ENCODE measurements at places on chromosomes 3 and 15.

- DNase-seq, result peak; percentile 55
These were observed 20.9 kb downstream of the TRPM1 start for GRCh38 chr15:31080591-31081014.

DNA sequence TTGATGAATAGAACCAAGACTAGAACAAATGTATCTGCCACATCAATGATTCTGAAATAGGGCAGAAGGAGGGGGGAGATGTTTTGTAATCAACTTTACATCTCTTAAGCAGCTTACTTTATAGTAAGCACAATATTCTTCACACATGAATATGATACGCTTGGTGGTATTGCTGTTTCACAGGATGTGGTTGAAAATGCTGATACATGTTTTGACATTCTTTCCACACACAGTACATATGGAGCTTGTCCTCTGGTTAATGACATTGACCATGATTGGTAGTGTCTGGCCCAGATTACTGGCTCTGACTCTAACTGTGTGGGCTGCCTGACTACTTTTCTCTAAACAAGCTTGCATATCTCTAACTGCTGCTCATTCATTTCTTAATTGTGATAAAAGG is 168.9 kb downstream of the KLHL25 start:
- DNase-seq, result peak; percentile 27

- DNase-seq, result no peak
These were observed 41.8 kb downstream of the LEKR1 start for GRCh38 chr3:156867920-156868319.

DNA sequence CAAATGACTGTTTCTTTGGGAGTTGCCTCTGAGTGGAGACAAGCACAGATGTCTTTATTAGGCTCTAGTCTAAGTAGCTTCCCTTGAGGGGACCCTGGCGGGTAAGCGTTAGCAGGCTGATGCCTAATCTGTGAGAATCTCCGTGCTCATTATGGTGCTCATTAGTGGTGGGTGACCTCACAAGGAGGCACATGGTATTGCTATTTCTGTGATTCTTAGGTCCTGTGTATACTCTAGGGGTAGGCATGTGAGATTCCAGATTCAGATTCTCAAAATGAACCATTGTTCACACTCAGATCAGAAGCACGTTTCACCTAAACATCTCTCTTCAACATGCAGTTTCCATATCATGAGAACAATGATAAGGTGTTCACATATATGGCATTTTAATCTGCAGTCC is 809.7 kb downstream of the NR2F2 start:
- DNase-seq, result no peak

GRCh38 chr15:91974321-91974720 is 120.8 kb downstream of the SLCO3A1 start:
- no peak for DNase-seq

- no peak for DNase-seq
These were observed 604.9 kb upstream of the KCNMB2 start for GRCh38 chr3:177931346-177931745.

GRCh38 chr3:33083958-33084357 is 13.0 kb downstream of the GLB1 start:
- DNase-seq, result no peak

GRCh38 chr15:59993950-59994401 is 10.1 kb upstream of the FOXB1 start:
- no peak for DNase-seq

- DNase-seq, result no peak
These were observed 307.7 kb upstream of the SEMA6D start for GRCh38 chr15:47409600-47409999.

DNA sequence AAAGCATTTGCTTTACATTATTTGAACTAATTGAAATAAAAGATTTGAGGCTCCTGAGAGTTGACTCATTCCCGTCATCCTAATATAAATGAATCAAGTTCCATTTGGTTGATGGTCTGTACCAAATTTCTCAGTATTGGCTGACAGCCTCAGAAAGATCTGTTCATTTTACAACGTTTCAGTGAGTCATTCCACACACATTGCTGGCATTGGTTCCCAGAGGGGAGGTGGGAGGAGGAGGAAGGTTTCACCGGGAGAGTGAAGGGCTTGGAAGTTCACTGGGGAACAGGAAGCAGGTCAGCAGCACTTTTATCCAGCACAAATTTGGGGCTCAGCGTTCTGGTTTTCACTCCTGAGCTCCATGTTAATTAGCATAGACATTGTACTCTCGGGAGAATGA is 176.7 kb upstream of the CADPS start:
- no peak for DNase-seq

DNA sequence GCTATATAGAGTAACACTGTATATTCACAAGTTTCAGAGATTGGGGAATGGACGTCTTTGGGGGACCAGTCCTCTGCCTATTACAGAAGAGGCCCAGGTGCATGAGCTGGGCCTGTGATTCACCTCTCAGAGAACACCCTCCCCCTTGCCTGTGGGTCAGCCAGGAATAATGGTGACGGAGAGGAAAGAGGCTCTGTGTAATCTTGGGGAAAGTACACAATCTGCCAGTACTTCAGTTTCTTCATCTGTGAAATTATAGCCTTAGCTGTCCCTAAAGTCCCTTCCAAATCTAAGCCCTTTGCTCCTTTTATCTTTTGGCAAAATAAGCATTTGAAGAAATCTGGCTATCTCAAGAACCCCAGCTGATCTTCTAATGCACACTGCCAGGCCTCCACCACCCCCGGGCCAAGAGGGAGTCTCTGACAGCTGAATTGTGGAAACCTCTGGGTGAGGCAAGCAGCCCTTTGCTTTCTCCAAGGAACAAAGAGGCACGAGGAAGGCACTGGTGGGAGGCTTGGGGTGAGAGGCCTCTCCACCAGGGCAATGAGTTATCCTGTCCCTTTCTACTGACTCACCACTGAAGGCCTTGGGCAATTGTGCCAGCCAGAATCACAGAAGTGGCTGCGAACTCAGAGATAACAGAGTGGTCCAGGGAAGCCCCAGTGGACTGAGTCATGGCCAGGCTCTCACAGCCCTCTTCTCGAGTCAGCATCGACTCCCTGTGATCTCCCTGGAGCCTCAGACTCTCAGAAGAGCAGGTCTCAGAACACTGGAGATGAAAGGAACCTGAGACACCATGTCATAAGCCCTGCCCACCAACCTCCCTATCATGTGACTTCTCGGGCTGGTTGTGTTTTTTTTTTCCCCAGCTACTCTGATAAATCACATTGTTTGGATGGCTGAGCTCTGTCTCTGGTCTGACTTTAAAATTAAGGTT is 31.8 kb downstream of the CCNL1 start:
- peak; percentile 79 for DNase-seq

GRCh38 chr15:70114221-70114620 is 16.5 kb upstream of the TLE3 start:
- no peak for DNase-seq

GRCh38 chr3:98592345-98592935 is 971 bp downstream of the CPOX start:
- DNase-seq, result no peak

GRCh38 chr3:98583766-98584165 is 9.6 kb downstream of the CPOX start:
- DNase-seq, result no peak

GRCh38 chr3:8311321-8311720 is 190.3 kb upstream of the LMCD1 start:
- DNase-seq, result no peak

GRCh38 chr3:135513106-135514059 is 452.1 kb upstream of the PPP2R3A start:
- no peak for DNase-seq

- no peak for DNase-seq
These were observed 20.0 kb downstream of the RIOX2 start for GRCh38 chr3:97952280-97952679.

DNA sequence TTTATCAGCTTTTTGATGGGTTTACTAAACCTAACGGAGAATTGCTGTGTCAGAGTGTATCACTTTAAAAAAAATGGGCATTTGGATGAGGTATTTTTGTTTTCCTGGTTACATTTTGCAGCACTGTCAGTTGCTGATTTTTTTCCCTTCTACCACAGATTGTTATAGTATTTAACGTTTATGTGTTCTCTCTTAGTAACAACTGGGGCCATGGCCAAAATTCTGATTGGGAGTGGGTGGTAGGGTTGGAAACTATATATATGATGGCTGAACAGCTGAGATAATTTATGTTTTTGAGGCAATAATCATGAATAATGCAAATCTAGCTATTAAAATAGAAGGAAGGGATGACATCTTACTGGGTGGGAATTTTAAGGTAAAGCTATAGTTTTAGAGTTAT is 229.4 kb upstream of the SUCLG2 start:
- DNase-seq, result no peak

- no peak for DNase-seq
These were observed 36.9 kb upstream of the TF start for GRCh38 chr3:133709139-133709750.

GRCh38 chr3:48595075-48595525 is at the start of gene COL7A1:
TSS of gene COL7A1 (minus strand) at chr3:48595329. CDS start at chr3:48595159, 170 bp downstream.
- no peak for DNase-seq

GRCh38 chr3:23785882-23786281 is 19.9 kb upstream of the UBE2E1 start:
- no peak for DNase-seq

- DNase-seq, result no peak
These were observed 33.2 kb upstream of the IQSEC1 start for GRCh38 chr3:13106308-13107001.

- no peak for DNase-seq
These were observed 25.8 kb downstream of the NAALADL2 start for GRCh38 chr3:174884776-174885568.

DNA sequence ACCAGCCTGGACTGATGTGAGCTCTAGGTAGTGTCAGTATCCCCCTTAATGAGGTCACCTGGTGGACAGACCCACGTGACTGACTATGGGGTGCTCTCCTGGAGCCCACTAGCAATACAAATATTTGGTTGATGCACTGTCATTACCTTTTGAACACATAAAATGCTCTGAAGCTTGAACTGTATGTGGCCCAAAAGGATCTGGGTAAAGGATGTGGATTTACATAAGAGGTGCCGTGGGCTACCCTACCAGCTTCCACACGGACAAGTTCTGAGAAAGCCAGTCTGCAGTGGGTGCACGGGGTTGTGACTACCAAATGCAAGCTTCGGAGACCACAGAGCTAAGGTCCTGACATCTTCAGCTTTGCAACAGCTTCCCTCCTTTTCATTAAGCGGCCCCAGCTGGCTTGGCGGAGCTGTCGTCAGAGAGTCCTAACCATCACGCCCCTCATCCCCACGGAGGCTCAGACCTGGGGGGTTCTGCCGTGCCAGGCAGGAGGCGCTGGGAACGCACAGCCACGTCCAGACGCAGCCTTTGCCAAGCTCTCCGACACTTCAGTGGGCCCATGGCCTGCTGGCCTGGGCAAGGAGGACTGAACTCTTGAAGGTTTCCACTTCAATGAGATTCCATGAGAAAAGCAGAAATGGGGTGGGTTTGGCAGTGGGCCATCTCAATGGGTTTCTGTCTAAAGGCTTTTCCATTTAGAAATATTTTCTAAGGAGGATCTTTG is 228.3 kb downstream of the ADAMTS17 start:
- no peak for DNase-seq

- no peak for DNase-seq
These were observed 271.7 kb downstream of the RPLP1 start for GRCh38 chr15:69724333-69724732.

DNA sequence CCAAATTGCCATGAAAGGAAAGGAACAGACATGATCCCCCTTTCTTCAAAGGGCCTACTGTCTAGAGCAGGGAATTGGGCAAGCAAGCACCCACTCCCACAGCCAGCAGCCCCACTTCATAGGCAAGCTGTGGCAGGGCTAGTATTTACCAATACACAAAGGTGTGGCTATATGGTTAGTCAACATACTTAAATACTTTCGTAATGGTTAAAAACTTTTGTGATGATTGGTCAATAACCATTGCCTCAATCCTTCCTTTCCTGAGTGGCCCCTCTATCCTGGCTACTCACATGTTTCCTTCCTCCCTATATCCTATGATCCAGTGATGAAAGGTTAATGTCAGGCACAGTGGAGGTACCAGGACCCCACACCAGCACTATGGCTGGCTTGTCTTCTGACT is 30.1 kb upstream of the ARL8B start:
- DNase-seq, result no peak

GRCh38 chr3:102485701-102486100 is 50.9 kb downstream of the ZPLD1 start:
- no peak for DNase-seq

- no peak for DNase-seq
These were observed 47.1 kb downstream of the ERC2 start for GRCh38 chr3:56421205-56421604.

GRCh38 chr15:62773369-62774165 is 269.0 kb upstream of the TPM1 start:
- DNase-seq, result no peak

GRCh38 chr15:99683000-99683670 is 50.1 kb downstream of the LYSMD4 start:
- DNase-seq, result no peak

DNA sequence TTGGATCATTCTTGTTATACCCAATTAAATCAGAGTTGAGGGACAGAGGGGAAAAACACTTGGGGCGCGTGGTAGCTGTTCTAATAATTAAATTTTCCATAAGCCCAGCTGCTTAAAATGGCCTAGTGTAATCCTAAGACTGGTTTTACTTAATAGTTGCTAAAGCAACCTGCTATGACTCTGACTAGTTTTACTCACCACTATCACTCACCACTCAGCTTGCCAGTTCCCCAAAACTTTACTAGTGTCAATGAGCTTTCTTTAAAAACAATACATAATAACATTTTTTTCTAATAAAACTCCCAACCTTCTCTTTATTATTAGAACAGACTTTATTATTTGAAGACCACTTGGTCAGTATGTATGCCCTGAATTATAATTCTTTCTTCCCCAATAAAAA is 49.6 kb downstream of the ECT2 start:
- no peak for DNase-seq

DNA sequence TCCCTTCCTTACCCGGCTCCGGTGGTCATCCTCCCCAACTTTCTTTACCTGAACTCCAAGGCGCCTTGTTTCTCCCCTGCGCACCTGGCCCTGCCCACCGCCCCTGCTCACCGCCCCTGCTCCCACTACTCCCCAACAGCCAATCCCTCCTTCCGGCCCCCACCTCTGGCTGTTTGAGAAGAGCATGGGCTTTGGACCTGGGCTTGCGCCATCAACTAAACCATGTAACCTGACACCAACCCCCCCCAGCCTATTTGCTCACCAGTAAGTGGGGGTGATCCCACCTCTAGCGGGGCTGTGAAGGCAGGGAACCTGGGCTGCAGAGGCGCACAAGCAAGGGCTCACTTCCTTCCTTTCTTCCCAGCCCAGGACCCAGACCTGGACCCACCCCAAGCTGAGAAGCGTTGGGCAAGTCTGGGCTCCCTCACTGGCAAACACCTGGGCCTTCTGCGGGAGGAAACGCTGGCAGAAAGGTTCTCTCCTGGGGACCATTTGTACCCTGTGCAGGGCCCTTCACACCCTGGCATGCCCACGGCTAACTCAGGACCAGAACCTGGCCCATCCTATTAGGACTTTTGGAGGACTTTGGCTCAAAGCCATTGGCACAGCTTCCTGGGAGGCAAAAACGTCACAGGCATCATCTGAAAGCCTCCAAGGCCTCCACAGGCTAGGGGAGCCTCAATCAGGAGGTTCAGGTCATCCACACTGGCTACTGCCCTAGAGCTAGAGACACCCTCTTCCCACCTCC is at the start of gene PLXNB1:
TSS of gene PLXNB1 (minus strand) at position 127 of the 748 bp plus-strand sequence. CDS start 5,475 bp downstream, outside the sequence.
- DNase-seq, result peak; percentile 42

DNA sequence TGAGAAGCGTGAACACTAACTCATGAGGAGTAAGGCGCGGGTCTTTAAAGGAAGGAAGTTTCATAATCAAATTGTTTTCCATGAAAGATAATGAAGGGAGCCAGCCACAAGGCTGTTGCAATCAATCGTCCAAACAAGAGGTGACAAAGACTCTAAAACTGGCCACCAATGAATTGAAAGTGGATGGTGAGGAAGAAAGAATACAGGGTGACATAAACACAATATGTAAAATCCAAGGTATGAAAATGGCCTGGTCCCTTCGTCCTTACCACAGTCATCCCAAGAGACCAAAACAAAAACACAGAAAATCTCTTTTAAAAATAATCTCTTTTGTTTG is 12.0 kb downstream of the CD86 start:
- no peak for DNase-seq

Data from CD4-positive, alpha-beta T cell treated with Interleukin-17A for 4 hours (primary cell).